ACHN (cell line): ENCODE measurements at places on chromosomes 12 and 14.

GRCh38 chr14:54213536-54213935 is 183.3 kb upstream of the CDKN3 start:
- no peak for DNase-seq

GRCh38 chr14:103161054-103161397 is 37.8 kb downstream of the TNFAIP2 start:
- DNase-seq: no peak

DNA sequence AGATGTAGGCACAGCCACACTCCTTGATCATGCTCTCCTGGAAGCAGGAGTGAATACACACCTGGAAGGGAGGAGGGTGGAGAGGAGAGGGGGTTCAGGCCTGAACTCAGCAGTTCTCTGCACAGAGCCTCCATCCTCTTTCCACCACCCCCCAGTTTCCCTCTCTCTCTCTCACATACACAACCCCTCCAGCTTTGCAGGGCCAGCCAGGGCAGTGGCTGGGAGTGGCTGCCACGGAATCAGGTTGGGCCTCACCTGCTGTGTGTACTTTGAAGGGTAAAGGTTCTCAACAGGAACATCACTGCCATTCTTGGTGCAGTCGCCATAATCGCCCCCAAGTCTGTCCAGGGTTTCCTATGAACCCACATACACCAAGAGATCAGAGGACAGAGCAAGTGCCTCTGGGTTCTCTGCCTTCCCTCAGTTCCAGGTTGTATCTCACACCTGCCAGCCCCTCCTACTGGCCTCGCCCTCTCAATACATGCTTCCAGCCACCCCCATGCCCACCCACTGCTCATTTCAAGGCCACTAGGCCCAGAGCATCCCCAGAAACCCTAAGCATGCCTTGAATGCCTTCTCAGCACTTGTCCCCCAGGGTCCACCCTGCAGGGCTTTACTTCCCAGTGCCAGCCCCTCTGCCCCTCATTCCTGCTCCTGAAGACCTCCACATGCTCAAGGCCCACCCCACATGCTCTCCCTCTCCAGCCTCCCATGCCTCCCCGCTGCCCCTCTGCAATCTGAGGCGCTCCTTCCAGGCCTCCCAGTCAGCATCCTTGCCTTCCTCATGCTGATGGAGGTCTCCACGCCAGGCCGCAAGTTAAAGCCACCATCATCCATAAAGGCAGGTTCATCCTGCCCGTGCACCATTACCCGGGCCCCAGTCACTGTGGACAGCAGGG is 12.9 kb upstream of the TNFRSF1A start:
- DNase-seq: no peak

- no peak for DNase-seq
Measured at GRCh38 chr12:131368668-131369071, 342.2 kb upstream of the SFSWAP start.

DNA sequence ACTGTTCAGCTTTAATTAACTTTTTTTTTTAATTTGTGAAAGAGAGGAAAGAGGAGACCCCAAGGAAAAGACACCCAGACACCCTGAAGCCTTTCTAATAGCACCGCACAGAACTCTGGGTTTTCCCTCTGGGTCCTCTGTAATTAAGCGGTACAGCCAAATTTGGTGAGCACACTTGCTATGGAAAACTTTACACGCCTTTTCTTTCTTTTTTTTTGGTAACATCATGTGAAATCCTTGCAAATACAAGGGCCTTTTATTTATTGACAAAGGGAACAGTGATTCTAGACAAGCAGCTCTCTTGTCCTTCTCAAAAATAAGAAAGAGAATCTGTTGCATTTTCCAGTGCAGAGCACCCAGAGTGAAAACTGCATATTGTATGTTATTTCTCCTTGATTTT is 44.4 kb upstream of the CPM start:
- no peak for DNase-seq

- no peak for DNase-seq
Measured at GRCh38 chr12:8546591-8546990, 5.9 kb upstream of the CLEC4E start.

- DNase-seq: no peak
Measured at GRCh38 chr14:43535231-43535838, 971.7 kb downstream of the FSCB start.

DNA sequence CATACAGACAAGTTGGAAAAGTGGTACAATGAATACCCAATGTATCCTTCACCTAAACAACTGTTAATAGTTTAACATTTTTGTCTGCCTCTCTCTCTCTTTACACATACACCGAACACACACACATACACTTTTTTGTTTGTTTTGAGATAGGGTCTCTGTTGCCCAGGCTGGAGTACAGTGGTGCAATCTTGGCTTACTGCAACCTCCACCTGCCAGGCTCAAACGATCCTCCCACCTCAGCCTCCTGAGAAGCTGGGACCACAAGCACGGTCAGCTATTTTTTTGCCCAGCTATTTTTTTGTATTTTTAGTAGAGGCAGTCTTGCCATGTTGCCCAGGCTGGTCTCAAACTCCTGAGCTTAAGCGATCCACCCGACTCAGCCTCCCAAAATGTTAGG is 16.8 kb downstream of the ZCCHC8 start:
- no peak for DNase-seq

- no peak for DNase-seq
Measured at GRCh38 chr14:21278632-21279031, 1.3 kb upstream of the RPGRIP1 start.

GRCh38 chr12:12384571-12385340 is 27.9 kb downstream of the BORCS5 start:
- no peak for DNase-seq

DNA sequence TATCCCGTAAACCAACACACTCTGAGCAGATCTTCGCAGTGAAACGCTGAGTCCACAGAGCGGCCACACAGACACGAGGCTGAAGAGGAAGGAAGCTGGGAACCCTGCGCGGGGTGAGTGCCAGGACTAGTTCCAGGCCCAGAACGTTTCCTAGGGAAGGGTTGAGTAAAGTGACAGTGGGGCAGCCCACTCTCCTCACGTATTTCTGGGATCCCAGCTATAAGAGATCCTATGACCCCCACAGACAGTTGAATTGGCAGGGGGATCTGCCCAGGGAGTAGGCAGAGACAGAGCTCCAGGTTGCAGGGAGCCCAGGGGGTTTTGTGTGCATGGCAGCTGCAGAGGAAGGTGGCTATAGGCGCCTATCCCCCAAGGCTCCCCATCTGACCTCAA is 51.1 kb downstream of the GTF2A1 start:
- DNase-seq: peak; percentile 5

GRCh38 chr14:72880164-72880563 is 13.7 kb downstream of the DPF3 start:
- DNase-seq: no peak

DNA sequence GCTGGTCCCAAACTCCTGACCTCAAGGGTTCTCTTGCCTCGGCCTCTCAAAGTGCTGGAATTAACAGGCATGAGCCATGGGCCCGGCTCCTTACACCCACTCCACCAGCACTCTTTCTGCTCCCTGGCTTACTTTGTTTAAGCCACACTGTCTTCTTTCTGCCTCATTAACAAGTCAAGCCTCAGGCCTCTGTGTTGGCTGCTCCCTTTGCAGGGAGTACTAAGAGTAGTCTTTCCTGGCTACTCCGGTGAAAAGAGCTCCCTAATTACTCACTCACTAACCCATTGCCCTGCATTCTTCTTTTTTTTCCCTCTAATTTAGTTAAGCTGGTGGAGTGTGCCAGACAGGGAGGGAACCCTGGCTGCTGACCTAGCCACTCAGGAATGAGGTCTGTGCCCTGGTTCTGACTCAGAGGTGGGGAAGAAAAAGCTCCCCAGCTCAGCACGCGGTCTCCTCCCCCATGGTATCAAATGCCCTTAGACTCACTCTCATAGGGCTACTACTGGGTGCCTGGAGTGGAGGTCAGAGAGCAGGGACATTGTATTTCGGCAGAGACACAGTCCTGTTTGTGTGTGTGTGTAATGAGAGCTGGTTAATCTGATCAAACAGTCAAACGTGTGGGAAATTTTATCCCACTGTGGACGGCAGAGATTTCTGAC is 19.8 kb downstream of the GALNT6 start:
- peak; percentile 99 for DNase-seq

DNA sequence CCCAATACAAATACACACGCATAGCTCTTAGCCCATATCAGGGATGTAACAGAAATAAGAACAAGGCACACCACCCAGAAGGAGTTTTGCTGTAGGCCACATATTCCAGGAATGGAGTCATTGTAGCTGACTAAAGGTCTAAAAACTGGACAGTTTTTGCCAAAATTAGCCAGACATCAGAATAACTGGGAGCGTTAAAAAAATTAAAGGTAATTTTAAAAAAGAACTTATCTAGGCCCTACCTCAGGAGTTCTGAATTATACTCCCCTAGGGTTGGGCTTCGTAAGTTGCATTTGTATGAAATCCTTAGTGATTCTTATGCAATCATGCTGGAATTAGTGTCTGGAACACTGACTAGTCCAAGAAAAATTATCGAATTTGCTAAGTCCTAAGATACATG is 987.7 kb downstream of the GALC start:
- no peak for DNase-seq

DNA sequence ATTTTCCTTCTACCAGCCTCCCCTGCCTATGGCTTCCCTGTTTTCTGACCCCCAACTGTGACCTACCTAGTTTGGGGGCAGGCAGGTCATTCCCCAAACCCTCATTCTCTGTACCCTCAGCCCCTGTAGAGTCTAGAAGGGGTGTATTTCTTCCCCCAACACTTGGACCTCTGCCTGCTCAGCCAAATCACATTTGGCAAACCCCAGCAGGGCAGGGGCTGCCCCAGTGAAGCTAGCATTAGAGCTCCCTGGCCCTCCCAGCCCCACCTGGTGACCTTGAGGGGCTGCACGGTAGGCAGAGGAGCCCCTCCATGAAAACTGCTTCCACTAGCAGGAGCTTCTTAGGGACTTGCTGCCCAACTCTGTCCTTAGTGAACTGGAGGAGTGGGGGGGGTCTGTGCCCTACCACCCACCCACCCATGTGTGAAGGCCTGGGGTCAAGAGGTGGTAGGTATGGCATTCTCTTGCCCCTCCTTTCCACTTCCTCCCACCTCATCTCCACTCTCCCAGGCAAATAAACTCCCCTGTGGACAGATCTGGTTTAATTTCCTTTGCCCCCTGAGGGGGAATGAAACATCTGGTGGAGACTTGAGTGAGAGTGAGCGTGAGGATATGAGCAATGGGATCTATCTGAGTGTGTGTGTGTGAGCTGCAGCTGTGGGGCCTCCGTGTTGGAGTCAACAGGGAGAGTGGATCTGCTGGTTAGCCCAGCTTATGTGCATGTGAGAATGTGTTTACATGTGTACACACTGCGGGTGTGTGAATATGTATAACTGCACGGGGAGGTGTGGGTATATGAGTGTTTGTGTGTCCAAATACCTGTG is 1.6 kb downstream of the NXPH4 start:
- no peak for DNase-seq

GRCh38 chr12:128459067-128459466 is 192.1 kb downstream of the TMEM132C start:
- no peak for DNase-seq

GRCh38 chr14:95697764-95698163 is 11.5 kb downstream of the TCL1B start:
- DNase-seq: no peak

DNA sequence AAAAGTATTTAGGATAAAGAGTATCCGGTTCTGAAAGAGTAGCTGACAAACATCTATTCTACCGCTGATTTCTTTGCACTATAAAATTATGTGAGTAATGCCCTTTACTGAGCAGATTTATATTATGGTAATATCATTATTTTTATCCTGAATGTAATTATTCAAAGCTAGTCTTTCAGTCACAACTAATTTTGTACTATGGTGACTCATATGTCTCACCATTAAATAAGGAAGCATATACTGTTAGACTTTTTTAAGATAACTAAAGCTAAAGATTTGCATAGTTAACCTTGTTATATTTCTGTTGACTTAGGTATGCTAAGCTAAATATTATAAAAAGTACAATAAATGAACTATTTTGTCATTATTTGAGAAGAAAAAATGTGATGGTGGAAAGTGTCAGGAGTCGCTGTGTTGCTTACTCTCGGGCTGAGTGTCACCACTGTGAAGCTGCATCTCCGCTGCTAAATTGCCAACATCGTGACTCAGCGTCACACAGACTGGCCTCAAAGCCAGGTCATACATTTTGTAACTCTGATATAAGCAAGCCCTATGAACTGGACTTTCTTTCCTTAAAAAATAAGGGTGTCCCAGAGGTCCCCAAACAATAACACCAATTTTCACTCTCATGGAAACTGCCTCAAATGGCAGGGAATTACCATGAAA is 69.1 kb upstream of the SSTR1 start:
- DNase-seq: no peak

GRCh38 chr12:29113101-29113500 is 36.0 kb upstream of the FAR2 start:
- DNase-seq: no peak

DNA sequence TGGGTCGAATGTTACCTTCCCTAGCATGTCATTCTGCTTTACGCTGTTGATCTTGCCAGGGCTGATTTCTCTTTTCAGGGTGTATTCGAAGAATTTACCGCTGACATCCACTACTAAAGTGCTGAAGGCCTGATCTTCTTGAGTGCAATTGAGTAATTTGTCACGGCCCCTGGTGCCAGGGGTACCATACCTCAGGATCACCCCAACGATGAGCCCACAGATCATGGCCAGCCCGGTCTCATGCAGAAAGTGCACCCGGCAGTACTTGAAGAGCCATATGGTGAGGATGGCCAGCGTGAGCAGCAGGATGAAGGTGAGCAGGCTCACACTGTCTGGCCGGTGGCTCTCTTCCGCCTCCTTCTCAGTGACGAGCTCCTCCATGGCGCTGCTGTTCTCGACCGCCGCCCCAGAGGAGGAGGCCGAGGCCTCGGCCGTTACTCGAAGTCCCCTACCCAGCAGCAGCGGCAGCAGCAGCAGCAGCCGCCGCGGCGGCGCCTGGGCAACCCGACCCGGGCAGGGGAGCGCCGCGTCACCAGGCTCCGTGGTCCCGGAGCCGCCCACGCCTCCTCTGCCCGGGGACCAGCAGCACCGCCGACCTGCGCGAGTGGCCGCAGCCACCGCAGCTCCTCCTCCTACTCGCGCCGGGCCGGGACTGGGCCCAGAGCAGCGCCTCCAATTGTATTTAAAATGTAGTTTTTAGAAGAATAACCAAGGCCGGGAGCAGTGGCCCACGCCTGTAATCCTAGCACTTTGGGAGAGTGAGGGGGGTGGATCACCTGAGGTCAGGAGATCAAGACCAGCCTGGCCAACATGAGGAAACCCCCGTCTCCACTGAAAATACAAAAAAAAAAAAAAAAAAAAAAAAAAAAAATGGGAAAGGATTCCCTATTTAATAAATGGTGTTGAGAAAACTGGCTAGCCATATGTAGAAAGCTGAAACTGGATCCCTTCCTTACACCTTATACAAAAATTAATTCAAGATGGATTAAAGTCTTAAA is 58.5 kb upstream of the TMPO start:
- DNase-seq: peak; percentile 69

- DNase-seq: peak; percentile 58
Measured at GRCh38 chr12:112855375-112855774, 51.4 kb upstream of the OAS1 start.

GRCh38 chr12:55720071-55720564 is at the start of gene RDH5:
TSS of gene RDH5 (plus strand) at chr12:55720393. CDS start at chr12:55721185, 792 bp downstream.
- peak; percentile 84 for DNase-seq

- DNase-seq: peak; percentile 20
Measured at GRCh38 chr12:43806737-43807072, 588 bp upstream of the TWF1 start.

- DNase-seq: no peak
Measured at GRCh38 chr12:43362910-43363694, 188.9 kb downstream of the ADAMTS20 start.
